Nephron progenitor cell (in vitro differentiated cells): ENCODE measurements at places on chromosomes 5 and 9.

DNA sequence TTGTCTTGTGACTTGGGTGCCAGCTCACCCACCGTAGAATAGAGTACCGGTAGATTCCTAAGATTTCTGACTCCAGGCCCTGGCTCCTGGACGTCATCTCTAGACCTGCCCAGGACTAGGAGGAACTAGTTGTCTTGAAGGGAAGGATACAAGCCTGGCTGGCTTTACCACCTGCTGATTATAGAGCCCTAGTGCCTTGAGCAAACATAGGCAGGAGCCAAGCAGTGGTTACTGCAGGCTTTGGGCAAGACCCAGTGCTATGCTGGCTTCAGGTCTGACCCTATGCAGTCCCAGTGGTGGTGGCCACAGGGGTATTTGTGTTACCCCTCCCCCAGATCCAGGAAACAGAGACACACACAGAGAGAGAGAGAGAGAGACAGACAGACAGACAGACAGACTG lies 606.2 kb downstream of the PDE4D start:
- H3K4me3 ChIP-seq = no peak overlapping the region
- peaks cover 8% of the 10 kb centered on the region for H3K4me1 ChIP-seq
- peaks cover 4% of the 10 kb centered on the region for H3K36me3 ChIP-seq

DNA sequence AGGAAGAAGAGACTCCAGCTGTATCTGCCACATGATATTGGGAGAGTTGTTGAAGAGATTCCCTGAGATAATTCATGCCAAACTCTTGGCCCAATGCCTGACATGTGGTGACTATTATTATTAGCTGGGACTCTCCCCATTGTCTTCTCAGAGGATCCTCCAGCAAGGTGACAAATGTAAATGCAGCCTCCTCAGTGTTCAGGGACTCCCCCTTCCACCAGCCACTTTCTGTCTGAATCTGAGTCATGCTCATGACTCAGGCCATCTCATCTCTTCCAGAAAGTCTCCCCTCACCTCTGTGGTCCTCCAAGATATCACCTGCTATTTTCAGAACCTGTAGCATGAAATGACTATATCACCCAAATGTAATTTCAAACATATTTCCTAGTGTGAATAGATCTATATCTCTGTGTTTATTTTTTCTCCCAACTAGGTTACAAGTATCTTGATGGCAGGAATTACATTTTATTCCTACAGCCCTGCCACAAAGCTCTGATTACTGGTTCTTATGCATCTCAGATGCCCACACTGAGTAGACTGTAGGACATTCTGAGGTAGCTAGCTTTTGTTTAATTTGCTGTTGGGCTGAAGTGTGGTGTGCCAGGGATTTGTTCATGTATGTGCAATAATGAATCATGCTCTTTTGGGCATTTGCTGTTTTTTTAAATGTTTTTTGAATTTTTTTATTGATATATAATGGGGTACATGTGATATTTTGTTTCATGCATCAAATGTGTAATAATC lies 126.6 kb upstream of the IL12B start:
- DNase-seq = no peak
- H3K4me3 ChIP-seq = no peak overlapping the region
- H3K4me1 ChIP-seq = no peaks in the 10 kb centered on the region

DNA sequence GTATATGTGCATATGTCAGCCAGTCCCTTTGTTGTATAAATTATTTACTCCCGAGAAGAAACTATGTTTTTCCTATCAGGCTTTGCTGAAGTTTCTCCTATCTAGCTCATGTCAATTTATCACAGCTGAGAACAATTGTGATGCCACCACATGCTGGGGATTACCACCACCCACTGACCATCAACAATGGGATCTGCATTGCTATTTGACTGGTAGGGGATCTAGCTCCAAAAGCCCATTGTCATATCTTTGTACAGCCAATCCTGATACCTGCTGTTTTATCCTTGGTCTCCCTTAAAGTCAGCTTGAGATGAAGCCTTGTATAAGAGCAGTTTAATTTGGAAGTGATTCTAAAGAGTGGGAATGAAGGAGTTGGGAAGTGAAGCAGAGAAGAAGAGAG lies 53.9 kb upstream of the KCNN2 start:
- no peaks in the 10 kb centered on the region for H3K27me3 ChIP-seq
- H3K27ac ChIP-seq = no peak overlapping the region
- H3K4me1 ChIP-seq = peaks cover 11% of the 10 kb centered on the region
- H3K4me3 ChIP-seq = no peak overlapping the region
- no peaks in the 10 kb centered on the region for H3K36me3 ChIP-seq
- no peak for DNase-seq

DNA sequence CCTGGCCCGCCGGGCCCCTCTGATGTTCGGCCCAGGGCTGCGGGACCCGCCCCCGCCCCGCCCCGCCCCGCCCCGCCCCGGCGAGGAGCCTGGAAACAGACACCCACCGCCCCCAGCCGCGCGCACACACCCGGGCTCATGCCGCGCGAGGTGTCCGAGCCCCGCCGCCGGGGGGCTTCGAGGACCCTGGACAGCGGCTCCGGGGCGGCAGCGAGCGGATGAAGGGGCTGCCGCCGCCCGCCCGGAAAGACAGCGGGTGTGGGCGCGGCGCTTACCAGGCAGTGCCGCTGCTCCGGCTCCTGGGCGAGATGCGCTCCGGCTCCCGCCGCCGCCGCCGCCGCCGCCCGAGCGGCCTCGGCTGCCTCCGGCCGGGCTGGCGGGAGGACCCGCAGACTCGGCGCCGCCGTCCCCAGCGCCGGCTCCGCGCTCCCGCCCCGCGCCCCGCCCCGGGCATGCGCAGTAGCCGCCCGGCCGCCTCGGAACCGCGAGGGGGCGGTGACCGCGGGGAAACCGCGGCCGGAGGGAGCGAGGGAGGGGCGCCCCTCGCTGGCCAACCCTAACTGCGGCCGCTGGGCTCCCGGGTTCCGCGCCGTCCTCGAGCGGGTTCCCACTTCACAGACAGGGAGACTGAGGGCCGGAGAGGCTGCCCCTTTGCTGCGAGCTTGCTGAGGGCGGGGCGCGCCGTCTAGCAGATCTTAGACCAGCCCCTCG lies at the start of gene GPRIN1:
GPRIN1 (minus strand) TSS at position 433 of the 711 bp plus-strand sequence. CDS start 10,322 bp downstream, outside the sequence.
- peaks cover 31% of the 10 kb centered on the region for H3K27me3 ChIP-seq
- H3K27ac ChIP-seq = peak within 1 kb of the TSS; percentile 92
- no peaks in the 10 kb centered on the region for H3K36me3 ChIP-seq
- H3K4me3 ChIP-seq = peak within 1 kb of the TSS; percentile 90

DNA sequence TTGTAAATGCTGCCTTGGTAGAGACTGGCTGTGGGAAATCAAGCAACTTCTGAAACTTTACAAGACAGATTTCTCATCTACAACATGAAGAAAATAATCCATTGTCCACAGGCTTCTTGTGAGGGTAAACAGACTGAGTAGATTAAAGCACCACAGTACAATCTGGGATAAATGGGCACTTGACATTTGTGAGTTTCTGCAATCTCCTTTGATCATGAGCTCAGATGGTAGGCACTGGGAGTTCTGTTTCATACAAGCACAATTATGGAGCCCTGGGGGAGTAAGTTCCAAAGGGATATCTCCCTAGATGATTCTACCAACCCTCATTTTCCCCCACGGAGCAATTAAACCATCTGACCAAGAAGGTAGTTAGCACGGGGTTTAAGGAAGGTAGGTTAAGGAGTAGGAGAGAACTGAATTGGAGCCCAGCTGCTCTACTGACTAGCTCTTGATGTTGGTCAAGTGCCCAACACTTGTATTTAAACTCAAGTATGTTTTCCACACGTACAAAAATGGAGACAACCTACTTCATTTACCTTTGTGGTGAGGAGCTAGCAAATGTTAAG lies 479.5 kb upstream of the TNC start:
- no peak for DNase-seq
- no peaks in the 10 kb centered on the region for H3K27me3 ChIP-seq
- H3K27ac ChIP-seq = no peak overlapping the region
- H3K4me3 ChIP-seq = no peak overlapping the region
- no peaks in the 10 kb centered on the region for H3K36me3 ChIP-seq
- H3K4me1 ChIP-seq = peaks cover 46% of the 10 kb centered on the region

DNA sequence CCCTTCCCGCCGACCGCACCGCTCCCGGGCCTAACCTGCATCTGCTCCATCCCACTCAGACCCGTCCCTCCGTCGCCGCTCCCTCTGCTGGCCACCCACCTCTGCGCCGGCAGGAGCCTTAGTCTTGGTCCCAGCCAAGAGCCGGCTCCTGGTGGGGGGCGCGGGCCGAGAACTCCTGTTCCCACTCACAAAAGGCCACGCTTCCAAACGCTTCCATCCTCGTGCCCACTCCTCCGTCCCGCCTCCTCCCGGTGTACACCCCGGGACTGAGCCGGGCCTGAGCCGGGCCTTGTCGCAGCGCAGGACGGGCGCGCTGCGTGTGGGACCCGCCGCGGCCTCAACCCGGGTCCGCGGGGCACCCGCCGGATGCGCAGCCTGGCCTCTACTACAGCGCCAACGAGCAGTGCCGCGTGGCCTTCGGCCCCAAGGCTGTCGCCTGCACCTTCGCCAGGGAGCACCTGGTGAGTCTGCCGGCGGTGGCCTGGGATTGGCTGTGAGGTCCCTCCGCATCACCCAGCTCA lies 7.5 kb downstream of the ADAMTS13 start:
- H3K27ac ChIP-seq = no peak overlapping the region
- peaks cover 44% of the 10 kb centered on the region for H3K27me3 ChIP-seq

DNA sequence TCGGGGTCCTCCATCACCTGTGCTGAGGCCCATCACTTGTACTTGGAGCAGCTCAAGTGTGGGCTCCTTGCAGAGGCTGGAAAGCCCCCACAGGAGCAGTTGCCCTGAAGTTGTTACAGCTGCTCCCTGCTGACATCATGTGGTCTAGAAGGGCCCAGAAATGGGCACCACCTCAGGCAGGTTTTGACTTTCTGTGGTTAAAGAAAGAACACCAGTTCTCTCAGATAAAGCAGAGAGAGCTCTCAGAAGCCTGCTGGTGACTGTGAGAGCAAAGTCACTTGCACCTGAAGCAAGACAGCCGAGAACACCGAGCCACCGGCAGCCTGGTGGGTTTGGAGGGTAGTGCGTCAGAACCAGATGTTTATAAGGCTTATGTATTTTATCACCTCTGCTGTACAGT lies 70.4 kb downstream of the MVB12B start:
- H3K27me3 ChIP-seq = peaks cover 2% of the 10 kb centered on the region
- no peak overlapping the region for H3K4me3 ChIP-seq
- H3K27ac ChIP-seq = no peak overlapping the region
- peaks cover 46% of the 10 kb centered on the region for H3K4me1 ChIP-seq

DNA sequence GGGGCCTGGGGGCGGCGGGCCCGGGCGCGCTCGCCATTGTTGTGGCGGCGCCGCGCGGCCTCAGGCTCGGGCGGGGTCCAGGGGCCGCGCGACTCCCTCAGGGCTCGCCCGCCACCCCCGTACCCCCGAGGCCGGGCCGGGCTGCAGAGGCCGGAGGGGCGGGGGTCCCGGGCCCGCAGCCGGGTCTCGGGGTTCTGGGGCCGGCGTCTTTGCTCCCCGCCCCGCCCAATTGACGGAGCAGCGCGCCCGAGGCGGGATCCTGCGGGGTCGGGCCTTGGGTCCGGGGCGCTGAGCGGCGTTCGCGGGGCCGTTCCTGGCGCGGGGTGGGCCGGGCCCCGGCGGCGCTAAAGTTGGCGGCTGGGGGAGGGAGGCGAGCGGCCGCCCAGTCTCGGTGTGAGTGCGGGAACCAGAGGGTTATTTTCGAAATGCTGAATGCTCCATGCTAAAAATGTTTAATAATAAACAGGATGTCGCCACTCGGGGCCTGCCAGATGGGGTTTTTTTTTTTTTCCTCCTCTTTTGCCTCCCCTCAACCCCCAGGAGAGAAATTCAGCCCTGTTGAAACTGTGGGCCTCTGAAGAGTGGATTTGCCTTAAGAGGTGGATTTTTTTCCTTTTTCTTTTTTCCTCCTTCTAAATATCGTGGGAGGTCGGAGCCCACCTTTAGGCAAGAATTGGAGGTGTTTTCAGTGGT lies 724 bp downstream of the PRRC2B start:
- peaks cover 60% of the 10 kb centered on the region for H3K4me1 ChIP-seq
- DNase-seq = peak; percentile 61

GRCh38 chr9:136640171-136641111 lies 22.3 kb upstream of the EGFL7 start:
- H3K36me3 ChIP-seq = no peaks in the 10 kb centered on the region
- H3K4me1 ChIP-seq = peaks cover 36% of the 10 kb centered on the region
- DNase-seq = peak; percentile 22
- peaks cover 30% of the 10 kb centered on the region for H3K27me3 ChIP-seq
- peak overlapping the region; percentile 43 for H3K4me3 ChIP-seq
- H3K27ac ChIP-seq = peak overlapping the region; percentile 50

DNA sequence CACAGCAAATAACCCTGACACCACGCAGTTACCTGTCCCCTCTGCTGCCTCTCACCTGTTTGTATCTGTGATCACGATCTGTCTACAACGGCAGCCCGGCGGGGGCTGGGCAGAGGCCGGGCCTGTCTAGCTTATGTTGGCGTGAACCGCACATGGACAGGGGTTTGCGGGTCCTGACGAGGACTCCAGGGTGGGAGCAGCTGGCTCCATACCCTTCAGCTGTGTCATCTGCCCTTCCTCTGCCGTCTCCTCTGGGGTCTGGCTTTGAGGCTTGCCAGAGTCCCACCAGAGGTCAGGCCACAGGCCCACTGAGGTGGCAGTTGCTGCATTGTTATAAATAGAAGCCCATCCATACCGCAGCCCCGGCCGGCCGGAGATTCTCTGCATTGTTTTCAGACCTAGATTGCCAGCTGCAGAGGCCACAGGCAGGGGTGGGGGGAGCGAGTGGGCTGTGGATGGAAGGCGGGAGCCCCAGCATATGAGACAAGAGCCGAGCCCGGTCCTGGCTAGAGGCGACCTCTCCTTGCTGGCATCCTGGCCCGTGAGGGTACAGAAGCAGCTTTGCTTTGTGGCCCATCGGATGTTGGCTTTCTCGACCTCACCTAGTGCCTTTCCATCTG lies 37.8 kb downstream of the FAM78A start:
- peaks cover 21% of the 10 kb centered on the region for H3K36me3 ChIP-seq
- H3K4me1 ChIP-seq = peaks cover 29% of the 10 kb centered on the region
- peaks cover 4% of the 10 kb centered on the region for H3K27me3 ChIP-seq
- no peak for DNase-seq
- H3K27ac ChIP-seq = peak overlapping the region; percentile 82
- H3K4me3 ChIP-seq = no peak overlapping the region

DNA sequence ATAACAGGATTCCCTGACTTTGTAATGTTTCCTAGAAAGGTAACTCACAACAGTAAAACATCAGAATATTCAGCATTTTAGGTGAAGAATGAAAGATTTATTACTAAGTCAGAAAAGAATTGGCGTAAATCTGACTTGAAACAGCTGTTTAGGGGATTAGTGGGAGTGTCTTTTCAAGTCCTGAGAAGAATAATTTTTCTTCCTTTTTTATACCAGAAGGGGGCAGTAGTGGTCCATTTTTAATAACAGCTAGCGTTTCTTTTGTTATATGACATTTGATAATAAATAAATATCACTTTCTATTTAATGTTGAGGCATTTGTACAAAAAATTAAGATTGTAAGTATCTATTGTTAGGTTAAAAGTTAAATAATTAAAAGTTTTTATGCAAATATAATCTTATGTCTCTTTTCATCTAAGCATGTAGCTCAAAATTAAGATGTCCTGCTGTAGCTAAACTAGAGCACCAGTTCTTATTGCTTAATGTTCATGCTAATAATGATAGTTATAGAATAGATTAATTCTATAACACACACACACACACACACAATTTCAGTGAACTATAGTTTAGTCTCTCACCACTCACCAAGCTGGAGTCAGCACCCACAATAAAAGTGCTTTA lies 258.7 kb upstream of the ARRDC3 start:
- H3K4me3 ChIP-seq = no peak overlapping the region
- H3K4me1 ChIP-seq = peaks cover 6% of the 10 kb centered on the region
- H3K36me3 ChIP-seq = no peaks in the 10 kb centered on the region
- peaks cover 2% of the 10 kb centered on the region for H3K27me3 ChIP-seq
- no peak overlapping the region for H3K27ac ChIP-seq
- no peak for DNase-seq

GRCh38 chr9:99169982-99170761 lies 51.6 kb downstream of the ALG2 start:
- H3K4me1 ChIP-seq = peaks cover 71% of the 10 kb centered on the region
- peak; percentile 64 for DNase-seq
- peak overlapping the region; percentile 92 for H3K27ac ChIP-seq
- peaks cover 11% of the 10 kb centered on the region for H3K27me3 ChIP-seq
